GM23338 (cell line): ENCODE measurements at places on chromosomes 5 and 9. TPM values are rescaled to one million over a fixed set of nuclear protein-coding genes. Genes with fewer than 3 reads are reported as not detected.
A peak's percentile ranks its signal among the peaks of the same experiment; 100 is the strongest.

DNA sequence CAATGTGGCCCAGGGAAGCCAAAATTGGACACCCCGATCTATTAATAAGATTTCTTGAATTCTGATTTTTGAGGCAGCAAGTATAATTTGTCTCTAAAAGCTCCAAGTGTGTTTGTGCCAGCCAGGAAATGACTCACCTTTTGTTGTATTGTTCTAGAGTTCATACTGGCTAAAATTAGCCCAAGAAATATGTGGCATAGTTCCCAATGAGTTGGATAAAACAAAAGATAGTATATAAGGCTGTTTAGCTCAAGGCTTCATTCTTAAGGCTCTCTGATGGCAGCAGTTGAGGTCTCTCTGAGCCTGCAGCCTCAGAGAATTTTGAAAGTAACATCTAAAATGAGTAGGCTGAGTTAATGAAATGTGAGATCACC lies 21.6 kb downstream of the HMGXB3 start:
- no peak overlapping the region for H3K4me3 ChIP-seq
- H3K27me3 ChIP-seq, result no peaks in the 10 kb centered on the region
- H3K36me3 ChIP-seq, result peaks cover 44% of the 10 kb centered on the region
- peak overlapping the region; percentile 57; the same call in 1 of the 2 replicates for H3K27ac ChIP-seq

The ARID3C gene
- 0.49 TPM in 1 of 2 replicates, not detected in the other for total RNA-seq

DNA sequence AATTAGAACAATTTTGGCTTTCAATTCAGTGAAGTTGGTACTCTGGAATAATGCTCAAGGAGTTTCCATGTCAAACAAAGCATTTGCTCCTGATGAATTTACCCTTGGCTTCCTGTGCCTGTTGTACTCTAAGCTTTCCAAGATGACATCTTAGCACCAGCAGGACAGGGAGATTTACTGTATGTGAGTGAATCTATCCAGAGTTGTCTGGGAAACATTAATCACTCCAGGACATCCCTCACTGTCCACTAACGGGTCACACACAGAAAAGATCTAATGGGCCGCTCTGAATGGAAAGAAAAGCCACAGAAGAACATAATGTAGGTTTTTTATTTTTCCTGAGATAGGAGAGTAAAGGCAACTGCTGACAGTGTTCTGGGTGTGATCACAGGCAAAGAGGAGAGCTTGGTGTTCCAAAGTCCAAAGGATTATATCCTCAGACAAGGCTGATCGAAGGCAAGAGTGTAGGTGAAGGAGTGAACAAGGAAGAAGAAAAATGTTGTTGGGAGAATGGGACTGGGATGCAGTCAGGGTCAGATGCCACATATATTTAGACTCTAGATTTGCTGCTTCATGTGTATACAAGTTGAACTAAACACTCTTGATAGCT lies 167.7 kb upstream of the RPS23 start:
- H3K36me3 ChIP-seq, result no peaks in the 10 kb centered on the region
- no peaks in the 10 kb centered on the region for H3K27me3 ChIP-seq
- H3K27ac ChIP-seq, result no peak overlapping the region
- no peak overlapping the region for H3K4me3 ChIP-seq
- DNase-seq, result no peak
- H3K4me1 ChIP-seq, result no peaks in the 10 kb centered on the region

- no peaks in the 10 kb centered on the region for H3K27me3 ChIP-seq
- no peak overlapping the region for H3K27ac ChIP-seq
- peaks cover 45% of the 10 kb centered on the region for H3K4me1 ChIP-seq
- H3K36me3 ChIP-seq, result peaks cover 15% of the 10 kb centered on the region; the same call in 1 of the 2 replicates
These were observed 21.3 kb downstream of the NREP start for GRCh38 chr5:111735583-111736270.

DNA sequence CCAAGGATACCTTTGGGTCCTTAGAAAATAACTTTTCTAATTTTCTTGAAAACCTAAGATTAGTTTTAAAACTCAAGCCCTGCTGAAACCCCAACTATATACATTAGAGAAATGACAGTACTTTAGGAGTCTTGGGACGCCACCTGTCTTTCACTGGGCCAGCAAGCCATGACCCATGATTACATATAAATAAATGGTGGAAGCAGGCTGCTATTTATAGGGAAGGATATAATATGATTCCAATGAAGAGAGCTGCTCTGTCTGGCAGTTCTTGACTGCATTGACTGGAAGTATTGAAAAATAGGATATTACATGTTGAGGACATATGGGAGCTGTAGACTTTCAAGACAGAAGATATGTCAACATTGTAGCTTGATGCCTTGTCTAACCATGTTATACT lies 7.3 kb downstream of the JMY start:
- no peak overlapping the region for H3K4me3 ChIP-seq
- H3K27me3 ChIP-seq, result no peaks in the 10 kb centered on the region
- DNase-seq, result no peak
- no peaks in the 10 kb centered on the region for H3K36me3 ChIP-seq
- H3K27ac ChIP-seq, result no peak overlapping the region

The SVEP1 gene
- total RNA-seq, result 0.50 and 0.63 TPM in 2 replicates

GRCh38 chr5:127031147-127031862 lies 947 bp upstream of the MARCHF3 start:
- H3K27me3 ChIP-seq, result peaks cover 41% of the 10 kb centered on the region
- no peaks in the 10 kb centered on the region for H3K36me3 ChIP-seq
- peak overlapping the region; percentile 23; the same call in 1 of the 2 replicates for H3K27ac ChIP-seq
- peaks cover 28% of the 10 kb centered on the region for H3K4me1 ChIP-seq

DNA sequence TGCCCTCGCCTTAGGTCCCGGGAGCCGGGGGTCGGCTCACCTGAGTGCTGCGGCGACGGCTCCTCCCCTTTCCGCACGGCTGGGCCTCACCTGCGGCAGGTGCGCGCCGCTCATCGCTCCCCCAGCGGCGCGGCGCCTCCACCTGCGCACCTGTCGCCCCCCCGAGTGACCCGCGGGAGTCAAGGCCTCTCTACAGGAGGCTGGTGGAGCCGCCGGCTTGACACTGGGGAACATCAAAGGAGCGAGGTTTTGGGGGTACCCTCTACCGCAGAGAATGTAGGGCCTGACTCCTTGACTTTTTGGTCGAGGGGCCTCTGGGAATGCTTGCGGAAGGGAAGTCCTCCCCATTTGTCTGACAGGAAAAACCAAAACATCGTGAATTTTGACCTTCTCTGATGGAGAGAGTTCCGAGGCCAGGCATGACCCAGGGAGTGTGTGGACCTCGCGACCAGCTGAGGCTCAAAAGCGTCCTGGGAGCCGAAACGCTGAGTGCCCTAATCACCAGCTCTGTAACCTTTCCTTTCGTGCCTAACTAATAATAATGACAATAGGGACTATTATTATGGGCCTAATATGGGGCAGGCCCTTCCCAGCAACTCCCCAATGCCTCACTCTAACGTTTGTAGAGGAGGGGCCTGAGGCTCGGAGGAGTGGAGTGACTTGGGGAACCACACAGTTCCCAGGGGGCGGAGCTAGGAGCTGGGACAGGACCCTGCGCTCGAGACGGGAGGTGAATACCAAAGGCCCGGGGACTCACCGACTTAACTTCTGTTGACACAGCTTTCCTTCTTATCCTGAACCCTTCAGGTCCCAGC lies 714 bp upstream of the IER5L start:
- peaks cover 93% of the 10 kb centered on the region for H3K27me3 ChIP-seq
- H3K4me3 ChIP-seq, result peak overlapping the region; percentile 65
- H3K27ac ChIP-seq, result no peak overlapping the region

- peaks cover 56% of the 10 kb centered on the region for H3K36me3 ChIP-seq
- no peaks in the 10 kb centered on the region for H3K4me1 ChIP-seq
- DNase-seq, result no peak
- H3K27ac ChIP-seq, result no peak overlapping the region
- no peak overlapping the region for H3K4me3 ChIP-seq
- H3K27me3 ChIP-seq, result no peaks in the 10 kb centered on the region
These were observed 13.2 kb downstream of the MTAP start for GRCh38 chr9:21815643-21816042.

- no peaks in the 10 kb centered on the region for H3K36me3 ChIP-seq
- no peak for DNase-seq
- no peaks in the 10 kb centered on the region for H3K4me1 ChIP-seq
- peaks cover 34% of the 10 kb centered on the region for H3K27me3 ChIP-seq
- no peak overlapping the region for H3K4me3 ChIP-seq
These were observed 1.8 kb upstream of the ENTPD2 start for GRCh38 chr9:137055385-137056364.
